Activated T-helper 1 cell treated with anti-CD3 and anti-CD28 coated beads, Interleukin-12 subunit alpha, Interleukin-12 subunit beta, Interleukin-2, Interleukin-4 antibody, amounts not matched to agents 30 ng/mL and 10 ng/mL and 1 ng/mL, durations not matched to agents 14 hours and 24 hours and 36 hours (primary cell): ENCODE measurements at places on chromosomes 11 and 22.

DNA sequence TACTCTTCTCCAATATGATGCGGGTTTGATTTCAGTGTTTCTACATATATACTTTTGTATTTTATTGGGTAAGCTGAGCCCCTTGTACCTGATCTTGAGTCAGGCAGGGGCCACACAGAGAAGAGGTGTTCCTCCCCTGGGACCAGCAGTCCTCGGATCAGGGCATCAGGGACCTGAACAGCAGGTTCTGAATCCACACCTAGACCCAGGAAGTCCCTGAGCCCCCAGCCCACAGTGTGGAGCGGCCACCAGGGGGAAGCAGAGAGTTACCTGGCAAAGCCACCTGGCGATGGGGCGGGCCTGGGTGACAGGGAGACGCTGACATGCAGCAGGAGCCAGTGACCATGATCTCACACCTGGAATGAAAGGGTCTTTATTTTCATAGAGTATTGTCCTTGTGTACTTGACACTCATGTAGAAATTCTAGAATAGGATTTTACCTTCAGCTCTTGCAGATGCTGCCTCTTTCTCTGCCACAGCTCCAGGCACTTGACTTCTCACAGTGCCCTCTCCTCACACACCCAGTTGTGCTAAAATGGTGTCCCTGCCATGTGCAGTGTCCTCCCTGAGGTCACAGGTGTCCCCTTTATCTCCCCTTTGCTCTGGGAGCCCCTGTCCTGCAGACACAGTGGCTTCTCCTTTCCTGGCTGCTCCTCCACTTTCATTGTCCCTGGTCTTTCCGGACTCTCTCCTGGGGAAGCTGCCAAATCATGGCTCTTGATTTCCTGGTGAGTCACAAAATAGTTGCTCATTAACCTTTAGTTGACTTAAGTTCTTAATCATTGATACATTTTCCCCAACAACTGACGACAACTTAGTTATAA, 48.5 kb downstream of the GGTLC2 start:
- peak; percentile 21 for DNase-seq

DNA sequence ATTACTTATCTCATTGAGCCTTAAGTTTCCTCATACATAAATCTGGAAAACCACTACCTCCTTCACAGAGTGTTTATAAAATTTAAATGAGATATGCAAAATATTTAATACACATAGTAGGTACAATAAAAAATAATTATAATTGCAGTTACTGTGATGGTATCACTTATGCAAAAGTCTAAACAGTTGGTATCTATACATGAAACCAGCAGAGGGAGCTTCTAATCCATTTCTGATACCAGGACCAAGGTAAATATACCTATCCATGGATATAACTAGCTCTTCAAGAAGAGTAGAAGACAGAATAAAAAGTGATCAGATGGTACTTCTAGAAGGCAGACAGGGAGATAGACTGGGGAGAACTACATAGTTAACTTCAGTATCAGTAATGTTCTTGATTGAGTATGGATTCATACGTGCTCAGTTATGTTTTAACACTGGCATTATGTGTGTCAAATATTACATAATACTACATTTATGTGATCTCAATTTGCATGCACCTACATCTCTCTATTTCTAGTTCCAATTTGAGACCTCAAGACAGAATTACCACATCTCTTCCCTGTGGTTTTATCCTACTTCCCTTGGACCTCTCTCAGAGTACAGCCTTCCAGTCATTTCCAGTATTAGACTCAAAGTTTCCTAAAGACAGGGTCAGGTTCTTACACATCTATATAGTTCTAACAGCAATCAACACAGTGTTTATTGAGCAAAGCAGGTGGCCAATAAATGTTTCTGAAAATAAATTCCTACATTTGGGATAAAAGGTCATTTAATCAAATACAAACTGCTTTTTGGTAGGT, 13.7 kb upstream of the TSG101 start:
- no peak for DNase-seq

- no peak for DNase-seq
Measured at GRCh38 chr11:119889728-119890280, 160.8 kb upstream of the NECTIN1 start.

DNA sequence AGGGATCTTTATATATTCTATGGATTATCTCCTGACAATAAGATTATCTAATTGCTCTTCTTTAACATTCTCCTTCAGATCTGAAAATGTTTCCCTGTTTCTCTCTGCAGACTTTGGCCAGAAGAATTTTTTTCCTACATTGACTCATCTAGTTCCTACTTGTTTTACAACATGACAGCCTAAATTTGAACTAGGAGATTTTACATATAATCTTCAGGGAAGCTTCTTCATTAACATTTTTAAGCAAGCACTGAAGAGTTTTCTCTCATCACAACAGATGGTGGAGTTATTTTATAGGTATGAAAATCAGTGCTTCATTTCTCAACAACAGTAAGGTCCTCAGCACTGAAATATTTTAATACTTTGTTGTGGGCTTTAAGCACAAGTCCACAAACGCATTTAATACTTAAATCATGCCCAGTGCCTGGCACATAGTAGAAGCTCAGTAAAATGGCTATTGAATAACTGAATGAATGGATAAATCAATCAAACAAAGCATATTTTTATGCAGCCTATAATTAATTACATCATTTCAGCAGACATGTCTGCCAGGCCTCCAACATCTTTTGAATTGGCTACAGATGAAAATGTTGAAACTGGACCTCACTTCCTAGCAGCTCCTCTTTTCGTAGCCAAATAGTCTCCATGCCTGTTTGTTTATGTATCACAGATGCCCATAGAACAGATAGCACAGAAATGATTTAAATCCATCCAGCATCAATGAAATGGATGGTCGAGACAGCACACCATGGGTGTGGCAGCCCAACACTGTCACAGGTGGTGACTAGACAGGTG, 117.3 kb upstream of the POU2AF2 start:
- DNase-seq: no peak

DNA sequence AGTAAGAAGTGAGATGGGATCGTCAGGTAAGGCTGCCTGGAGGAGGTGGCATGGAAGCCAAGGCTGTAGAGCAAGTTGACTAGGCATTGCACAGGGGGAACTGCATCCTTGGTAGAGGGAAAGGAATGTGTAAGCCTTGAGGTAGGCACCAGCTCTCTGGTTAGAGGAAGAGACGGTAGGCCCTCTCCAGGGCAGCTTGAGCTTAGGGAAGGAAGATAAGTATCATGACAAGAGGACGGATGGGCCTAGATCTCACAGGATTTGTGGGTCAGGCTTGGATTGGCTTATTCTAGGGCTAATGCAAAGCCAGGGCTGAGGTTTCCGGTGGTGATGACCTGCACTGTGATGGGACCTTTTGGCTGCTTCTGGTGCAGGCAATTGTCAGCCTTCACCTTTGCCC, 1035.8 kb downstream of the TBC1D22A start:
- no peak for DNase-seq

DNA sequence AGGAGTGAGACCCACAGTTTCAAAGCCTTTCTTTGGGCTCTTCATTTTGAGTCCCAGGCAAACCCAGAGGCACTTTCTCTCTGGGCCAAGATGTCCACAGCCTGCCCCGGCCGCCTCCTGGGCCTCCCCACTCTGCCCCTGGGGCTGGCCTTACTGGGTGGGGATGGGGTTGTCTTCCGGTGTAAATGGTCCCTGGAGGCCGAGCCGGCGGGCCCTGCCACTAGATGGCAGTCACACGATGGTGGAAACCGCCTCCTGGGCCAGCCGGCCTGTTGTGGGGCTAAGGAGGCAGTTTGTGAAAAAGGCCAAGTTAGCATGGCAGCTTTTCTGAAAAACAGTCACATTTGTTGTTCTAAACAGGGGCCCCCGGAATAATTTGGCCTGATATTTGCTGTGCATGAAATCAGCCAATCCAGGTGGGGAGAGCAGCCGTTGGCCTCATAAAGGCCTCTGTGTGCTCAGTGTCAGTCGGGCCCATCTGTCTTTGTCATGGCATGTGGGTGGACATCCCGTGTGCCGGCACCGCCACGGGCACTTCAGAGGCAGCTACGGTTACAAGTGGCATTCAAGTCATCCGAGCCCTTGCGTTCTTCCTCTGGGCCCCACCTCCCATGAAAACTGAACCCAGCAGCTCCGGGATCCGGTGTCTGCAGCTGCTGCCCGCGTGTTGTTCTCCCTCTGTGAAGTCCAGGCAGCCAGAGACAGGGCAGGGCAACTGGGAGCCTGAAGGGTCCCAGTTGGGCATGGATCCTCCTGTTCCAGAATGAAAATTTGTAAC, 6.5 kb downstream of the MRPL23 start:
- DNase-seq: no peak

- DNase-seq: no peak
Measured at GRCh38 chr11:113177671-113178070, 136.7 kb upstream of the TTC12 start.

DNA sequence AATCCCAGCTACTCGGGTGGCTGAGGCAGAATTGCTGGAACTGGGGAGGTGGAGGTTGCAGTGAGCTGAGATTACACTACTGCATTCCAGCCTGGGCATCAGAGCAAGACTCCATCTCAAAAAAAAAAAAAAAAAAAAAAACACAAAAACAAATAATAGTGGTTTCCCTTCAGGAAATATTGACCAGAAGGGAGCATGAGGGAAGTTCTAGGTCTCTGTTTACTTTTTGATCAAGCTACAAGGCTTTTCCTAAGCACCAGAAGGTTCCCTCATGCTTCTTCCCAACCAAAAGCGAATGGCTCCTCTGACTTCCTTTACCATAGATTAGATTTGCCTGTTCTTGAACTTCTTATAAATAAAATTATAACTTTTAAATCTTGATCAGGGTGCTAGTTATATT, 18.3 kb downstream of the MYO18B start:
- no peak for DNase-seq

- DNase-seq: no peak
Measured at GRCh38 chr11:57903441-57904123, 120.1 kb upstream of the OR9Q1 start.

DNA sequence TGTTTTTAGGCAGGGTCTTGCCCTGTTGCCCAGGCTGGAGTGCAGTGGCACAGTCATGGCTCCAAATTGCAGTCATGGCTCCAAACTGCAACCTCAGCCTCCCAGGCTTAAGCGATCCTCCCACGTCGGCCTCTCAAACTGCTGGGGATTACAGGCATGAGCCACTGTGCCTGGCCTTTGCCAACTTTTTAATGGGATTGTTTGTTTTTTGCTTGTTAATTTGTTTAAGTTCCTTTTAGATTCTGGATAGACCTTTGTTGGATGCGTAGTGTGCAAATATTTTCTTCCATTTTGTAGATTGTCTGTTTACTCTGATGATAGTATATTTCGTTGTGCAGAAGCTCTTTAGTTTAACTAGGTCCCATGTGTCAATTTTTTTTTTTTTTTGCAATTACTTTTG, 10.0 kb upstream of the SCGB1D1 start:
- no peak for DNase-seq

DNA sequence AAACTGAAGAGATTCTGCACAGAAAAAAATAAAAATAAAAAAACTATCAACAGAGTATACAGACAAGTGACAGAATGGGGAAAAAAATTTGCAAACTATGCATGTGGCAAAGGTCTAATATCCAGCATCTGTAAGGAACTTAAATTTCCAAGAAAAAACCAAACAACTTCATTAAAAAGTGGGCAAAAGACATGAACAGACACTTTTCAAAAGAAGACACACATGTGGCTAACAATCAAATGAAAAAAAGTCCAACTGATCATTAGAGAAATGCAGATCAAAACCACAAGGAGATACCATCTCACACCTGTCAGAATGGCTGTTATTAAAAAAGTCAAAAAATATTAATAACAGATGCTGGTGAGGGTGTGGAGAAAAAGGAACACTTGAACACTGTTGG, 64.3 kb downstream of the APIP start:
- DNase-seq: no peak

DNA sequence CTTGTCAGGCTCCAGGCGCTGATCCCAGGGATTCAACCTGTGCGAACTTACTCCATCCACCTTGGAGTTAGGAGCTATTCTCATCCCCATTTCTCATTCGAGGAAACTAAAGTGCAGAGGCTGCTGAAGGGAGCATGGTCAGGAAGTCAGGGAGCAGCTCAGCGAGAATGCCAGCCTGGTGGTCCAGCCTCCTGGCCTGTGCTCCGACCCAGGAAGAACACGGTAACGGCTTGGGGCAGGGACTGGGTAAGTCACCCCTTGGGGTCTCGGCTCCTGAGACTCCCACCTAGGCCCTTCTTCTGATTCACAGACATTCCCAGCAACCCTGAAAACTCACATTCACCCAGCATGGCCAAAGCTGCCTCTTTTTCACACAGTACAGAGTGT, 132.8 kb downstream of the CRYBB2 start:
- no peak for DNase-seq

DNA sequence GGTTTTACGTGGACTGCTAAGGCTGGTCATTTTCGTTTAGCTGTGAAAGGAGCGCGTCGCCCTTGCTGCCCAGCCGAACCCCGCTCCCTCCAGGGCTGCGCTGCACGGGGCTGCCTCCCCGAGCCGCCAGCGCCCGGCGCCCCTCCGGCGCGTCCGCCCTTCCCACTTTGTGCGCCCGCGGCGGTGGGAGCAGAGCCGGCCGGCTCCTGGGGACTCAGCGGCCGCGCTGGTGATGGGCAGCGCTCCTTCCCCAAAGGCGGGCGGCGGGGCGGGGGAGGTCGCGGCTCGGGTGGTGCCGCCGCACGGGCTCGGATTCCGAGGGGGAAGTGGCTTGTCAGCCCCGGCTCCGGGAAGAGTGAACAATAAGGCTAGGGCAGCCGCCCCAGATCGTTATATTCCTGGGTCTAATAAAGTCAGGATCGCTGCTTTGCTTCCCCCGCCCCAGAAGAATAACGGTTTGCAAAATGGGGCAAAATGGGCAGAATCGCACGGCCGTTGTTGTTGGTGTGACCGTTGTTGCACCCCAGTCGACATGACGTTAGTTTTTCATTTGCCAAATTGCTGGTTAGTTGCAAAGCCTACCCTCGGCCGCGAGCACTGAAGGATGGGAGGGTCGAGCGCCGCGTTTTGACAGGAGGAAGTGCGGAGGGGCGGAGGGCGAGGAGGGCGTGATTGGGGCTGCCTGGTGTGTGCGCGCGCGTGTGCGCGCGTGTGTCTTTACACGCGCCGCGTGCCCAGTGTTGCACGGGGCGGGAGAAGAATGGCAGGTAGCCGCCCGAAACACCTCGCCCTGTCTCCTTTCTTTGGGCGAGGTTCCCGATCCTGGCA, 745 bp downstream of the NCAM1 start:
- DNase-seq: no peak

GRCh38 chr11:66888282-66888681, 31.4 kb downstream of the LRFN4 start:
- no peak for DNase-seq

GRCh38 chr22:46050451-46050845, 73.5 kb upstream of the WNT7B start:
- DNase-seq: no peak

DNA sequence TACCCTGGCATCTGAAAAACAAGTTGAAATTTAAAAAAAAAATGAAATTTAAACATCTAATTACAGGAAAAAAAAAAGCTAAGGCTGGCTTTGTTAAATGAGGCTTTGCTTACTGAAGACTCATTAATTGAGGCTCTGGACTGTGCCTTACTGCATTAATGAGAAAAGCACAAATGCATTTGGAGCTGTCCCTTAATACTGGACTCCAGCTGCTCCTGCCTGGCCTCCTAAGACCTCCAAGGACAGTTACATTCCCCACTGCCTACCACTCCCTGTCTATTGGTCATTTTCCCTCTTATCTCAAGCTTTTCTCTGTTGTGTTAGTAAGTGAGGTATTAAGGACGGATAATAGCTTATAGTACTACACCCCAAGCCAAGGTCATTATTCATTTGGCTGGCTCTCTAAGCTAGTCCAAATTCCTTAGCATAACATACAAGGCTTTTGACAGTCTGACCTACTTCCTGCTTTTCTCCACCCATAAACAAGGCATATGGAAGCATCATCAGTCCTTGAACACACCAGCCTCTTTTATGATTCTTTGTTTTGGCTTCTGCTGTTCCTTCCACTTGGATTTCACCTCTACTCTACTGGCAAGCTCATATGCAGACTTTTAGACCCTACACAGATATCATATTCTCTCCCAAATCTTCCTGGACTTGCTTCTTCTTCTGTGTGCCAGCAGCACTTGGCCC, 62.5 kb downstream of the USP35 start:
- no peak for DNase-seq
